ENCODE measurements at places on chromosomes 1 and 21. TPM values are rescaled to one million over a fixed set of nuclear protein-coding genes. Genes with fewer than 3 reads are reported as not detected.

CNIH3 gene
- total RNA-seq = 3.0 TPM

C1orf226 gene
- 1.6 TPM for total RNA-seq

LMX1A gene
- 0.32 TPM for total RNA-seq

CRTC2 gene
- total RNA-seq = 36.4 TPM

OPRD1 gene
- total RNA-seq = not detected

ST6GALNAC3 gene
- total RNA-seq = 25.8 TPM

- no peak for DNase-seq
Observed at GRCh38 chr1:212686069-212686468, 13.6 kb downstream of the BATF3 start.

DNA sequence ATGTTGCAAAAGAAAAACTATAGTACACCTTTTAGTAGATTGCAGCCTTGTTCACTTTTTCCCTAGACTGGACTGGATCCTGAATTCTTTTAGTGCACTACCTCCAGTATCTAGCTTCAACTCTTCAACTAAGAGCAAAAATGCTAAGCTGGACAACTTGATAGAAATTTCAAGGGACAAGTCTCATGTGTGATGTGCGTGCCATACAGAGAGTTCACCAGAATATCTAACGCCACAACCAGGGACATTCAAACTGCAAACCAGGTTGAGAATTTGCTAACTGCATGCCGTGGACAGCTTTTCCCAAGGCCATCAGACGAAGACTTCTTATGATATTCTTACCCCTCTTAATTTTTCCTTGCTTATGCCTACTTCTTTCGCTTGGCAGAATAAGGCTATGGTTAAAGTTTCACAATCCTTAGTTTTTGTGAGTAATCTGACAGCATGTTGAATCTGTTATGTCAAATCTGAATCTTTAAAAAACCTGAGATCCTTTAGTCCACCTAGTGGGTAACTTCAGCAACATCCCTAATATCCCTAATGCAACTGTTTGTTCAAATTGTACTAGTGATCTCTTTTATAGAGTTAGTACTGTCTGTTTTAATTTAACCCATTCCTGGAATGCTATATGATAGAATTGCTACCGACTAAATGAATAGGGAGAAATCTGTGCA lies 66.4 kb downstream of the DDAH1 start:
- DNase-seq = no peak

DNA sequence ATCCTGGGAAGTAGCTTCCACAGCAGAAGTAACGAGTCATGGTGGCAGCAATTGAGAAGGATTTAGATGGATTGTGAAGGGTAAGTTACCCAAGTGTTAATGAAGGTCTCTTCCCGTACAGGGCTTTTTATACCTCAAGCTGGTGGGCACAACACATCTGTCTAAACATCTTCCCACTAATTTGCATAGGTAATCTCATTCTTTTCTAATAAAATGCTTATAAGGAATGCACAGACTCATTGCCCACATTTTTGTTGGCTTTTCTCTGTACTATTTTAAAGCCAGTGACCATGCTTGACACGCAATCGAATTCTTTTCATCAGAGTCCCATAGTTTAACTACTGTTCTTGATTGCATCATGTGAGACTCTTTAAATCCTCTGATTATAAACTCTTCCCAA lies at the start of gene KRTAP7-1:
Gene KRTAP7-1, minus strand, starts transcription at position 101 of the 400 bp plus-strand sequence. Its CDS starts 61 bp downstream, at position 40.
- DNase-seq = no peak

- no peak for DNase-seq
Observed at GRCh38 chr1:237542525-237543418, 347.9 kb downstream of the ZP4 start.

GRCh38 chr1:10708757-10709156 lies 87.7 kb downstream of the CASZ1 start:
- no peak for DNase-seq

DNA sequence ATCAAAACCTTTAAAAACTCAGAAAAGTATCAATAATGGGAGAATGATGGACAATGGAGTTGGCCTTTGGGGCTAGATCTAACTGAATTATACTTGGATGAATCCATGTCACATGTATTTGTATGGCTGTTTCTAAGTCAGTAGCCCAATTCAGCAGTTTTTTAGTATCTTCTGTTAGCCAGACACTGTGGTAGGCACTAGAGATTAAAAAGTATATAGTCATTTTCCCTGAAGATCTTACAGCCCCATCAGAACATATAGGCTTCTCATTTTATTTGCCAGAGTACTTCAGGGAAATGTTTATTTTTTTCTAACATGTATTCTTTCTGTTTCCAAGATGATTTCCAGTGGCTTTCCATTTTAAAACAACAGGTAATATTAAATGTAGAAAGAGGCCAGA lies 273.7 kb downstream of the NFIA start:
- no peak for DNase-seq

GRCh38 chr21:35482933-35483662 lies 434.0 kb upstream of the RUNX1 start:
- no peak for DNase-seq

DNA sequence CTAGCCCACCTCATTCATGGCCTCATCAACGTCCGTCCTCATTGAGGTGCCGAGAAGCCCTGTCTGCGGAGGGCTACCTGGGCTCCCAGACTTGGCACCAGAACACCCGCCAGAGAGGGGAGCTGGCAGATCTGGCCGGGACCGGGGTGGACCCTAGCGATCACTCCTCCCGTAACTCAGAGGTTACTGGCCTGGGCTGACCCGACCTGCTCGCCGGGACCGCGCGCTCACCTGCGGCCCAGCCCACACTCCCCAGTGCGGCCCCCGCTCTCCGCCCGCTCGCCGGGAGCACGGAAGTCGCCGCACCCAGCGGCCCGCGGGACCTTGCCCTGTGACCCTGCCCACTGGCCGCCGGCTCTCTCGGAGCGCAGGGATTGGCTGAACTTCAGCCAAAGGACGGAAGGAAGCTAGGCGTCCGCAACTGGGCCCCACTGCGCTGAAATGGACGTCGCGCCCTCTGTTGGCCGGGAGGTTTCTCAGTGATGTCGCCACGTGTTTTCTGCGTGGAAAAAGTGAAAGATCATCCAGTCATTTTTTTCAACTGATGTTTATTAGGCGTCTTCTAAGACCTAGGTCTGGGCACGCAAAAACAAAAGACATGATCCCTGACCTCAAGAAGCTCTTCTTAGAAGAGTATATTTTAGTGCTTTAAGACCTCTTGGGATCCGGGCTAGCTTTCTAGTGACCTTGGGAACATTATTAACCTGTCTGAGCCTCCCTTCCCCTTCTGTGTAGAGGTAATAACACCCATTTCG lies at the start of gene SMIM12:
Gene SMIM12, minus strand, starts transcription at position 304 of the 755 bp plus-strand sequence. CDS start 3,772 bp downstream, outside the sequence.
- peak; percentile 98 for DNase-seq

- DNase-seq = no peak
Observed at GRCh38 chr1:153404768-153405167, 11.6 kb upstream of the S100A7A start.

DNA sequence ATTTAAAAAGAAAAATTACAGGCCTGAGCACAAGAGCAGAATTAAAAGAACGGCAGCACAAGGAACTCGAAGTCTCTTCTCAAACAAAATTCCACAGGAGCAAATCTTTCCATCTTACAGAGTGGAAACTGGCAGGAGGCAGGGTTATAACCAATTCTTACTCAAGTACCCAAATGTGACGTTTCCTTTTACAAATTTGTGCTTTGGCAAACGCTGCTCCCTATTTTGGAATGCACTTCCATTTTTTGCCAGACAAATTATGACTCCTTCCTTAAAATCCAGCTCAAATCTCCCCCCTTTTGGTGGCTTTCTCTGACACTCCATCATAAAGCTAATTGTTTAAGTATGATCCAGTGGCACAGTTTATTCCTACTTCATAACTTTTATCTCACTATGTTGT lies 7.8 kb downstream of the ERI3 start:
- DNase-seq = no peak

DNA sequence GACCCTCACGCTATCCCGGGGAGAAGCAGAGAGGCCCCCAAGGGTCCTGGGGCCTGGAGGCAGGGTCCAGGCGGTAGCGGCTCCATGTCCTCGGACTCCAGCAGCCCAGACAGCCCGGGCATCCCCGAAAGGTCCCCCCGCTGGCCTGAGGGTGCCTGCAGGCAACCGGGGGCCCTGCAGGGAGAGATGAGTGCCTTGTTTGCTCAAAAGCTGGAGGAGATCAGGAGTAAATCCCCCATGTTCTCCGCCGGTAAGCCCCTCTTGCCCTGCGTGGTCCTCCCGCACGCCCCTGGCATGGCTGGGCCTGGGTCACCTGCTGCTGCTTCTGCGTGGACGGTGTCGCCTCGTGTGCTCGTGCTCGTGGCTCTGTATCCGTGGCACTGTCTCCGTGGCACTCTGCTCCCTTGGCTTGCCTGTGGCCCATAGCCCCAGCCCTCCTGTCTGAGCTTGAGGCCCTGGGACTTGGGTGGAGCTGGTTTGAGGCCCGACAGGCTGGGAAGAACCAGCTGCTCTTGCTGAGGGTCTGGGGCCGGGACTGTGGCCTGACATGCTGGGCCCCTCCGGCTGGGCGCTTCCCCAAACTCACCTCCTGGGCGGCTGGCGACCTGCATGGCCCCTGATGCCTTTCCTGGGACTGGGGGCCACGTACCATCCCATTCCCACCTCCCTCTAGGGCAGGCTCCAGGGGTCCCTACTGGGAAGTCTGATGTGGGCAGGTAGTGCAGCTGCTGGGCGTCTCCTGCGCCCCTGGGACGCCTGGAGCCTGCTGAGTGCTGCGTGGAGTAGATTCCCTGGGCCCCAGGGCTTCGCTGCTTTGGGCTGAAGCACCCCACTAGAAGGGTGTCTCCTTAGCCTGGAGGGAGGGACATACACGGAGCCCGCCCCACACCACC lies 23.5 kb downstream of the PANK4 start:
- no peak for DNase-seq

GRCh38 chr21:32278103-32278502 lies 746 bp downstream of the MIS18A start:
- DNase-seq = no peak

Data from mesenteric fat pad (tissue), 1 donor.